ENCODE measurements at places on chromosomes 11 and 22.

DNA sequence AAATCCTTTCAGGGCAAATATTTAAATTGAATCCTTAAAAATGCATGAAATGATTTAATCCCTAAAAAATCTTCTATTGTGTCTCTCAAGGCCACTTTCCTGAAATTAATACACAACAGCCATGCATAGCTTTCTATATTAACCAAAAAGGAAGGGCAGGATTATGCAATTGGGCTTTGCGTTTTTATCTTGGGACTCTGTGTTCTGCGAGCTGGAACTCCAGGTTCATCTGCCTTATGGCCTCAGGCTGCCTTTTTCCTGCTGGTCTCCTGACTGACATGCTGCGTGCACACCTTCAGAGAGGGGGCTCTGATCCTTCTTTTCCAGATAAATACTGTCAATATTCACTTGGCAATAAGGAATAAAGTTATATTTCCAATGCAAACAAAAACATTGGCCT lies 141.7 kb upstream of the GRIA4 start:
- DNase-seq: no peak

GRCh38 chr11:91932151-91932821 lies 292.3 kb upstream of the FAT3 start:
- no peak for DNase-seq

DNA sequence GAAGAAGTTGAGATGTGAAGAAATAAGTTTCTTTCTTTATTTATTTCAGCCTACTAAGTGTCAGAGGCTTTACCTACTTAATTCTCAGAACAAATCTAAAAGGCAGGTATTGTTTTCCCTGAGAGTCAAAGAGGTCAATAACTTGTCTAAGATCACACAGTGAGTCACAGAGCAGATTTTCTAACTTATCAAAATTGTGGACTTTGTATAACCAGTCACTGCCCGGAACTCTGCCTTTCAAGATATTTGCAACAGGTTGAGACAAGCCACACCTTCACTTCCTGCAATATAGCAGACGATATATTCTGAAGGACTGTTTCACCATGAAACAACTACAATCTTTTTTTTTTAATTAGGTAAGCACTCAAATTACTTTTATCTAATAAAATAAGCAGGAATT lies 10.5 kb upstream of the MMP3 start:
- no peak for DNase-seq

DNA sequence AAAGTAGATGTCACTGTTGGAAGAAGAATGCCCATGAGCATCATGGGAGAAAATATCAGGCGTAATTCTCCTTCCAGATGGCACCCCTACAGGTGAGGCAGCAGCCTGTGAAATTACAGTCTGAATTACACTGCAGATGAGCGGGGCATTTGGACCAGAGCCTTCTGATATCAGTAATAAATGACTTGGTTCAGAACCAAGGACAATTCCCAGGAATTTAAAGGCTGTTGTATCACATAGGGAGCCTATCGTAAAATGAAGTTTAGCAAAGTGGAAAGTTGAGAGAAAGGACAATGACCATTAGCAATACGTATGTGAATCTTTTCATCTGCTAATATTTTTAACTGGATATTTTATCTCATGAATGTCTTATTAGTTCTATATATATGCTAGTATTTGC lies 61.3 kb downstream of the PRMT3 start:
- DNase-seq: no peak

DNA sequence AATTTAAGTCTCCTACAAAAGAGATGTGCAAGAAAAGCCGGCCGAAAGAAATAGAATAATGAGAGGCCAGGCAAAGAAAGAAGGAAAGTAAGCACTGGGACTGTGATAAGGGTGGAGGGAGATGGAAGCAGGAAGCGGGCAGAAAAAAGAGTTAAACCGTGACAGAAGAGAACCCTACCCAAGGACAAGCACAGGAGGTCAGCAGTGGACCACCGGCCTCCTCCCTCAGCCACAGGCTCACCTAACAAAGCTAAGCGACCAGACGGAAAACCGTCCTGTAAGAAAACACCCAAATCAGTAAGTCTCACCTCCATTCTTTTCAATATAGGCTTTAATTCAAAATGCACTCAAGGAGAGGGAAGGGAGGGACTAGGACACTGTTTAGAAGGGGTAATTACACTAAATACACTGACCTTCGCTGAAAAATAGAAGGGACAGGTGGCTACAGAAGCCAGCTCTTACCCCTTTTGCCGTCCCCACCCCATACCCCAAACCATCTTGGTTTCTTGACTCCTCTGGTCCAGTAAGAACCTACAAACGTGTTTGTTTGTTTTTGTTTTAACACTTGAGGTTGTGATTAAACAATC lies 1.9 kb downstream of the FAM181B start:
- DNase-seq: no peak

GRCh38 chr11:83540728-83541127 lies 254.6 kb upstream of the CCDC90B start:
- DNase-seq: no peak

DNA sequence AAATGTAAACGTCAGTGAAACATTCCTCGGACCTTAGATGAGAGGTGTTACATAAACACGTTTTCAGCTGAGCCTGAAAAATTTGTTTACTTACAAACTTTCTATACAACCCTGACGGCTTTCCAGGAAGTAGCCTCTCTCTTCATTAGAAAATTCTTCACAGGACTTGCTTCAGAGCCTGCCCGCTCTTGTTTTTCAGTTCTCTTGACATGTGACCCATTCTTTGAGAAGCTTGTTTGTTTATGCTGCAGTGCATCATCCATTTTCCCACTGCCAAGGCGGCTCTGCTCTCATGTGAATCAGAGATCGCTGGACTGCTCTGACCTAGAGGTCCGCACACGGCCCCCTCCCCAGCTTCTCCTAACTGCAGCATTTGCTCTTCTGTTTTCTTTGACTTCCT lies 47.9 kb upstream of the ARHGAP42 start:
- no peak for DNase-seq

- DNase-seq: no peak
Observed at GRCh38 chr11:132373405-132374143, 1003.2 kb downstream of the NTM start.
